ENCODE measurements at places on chromosomes 2 and 18.

GRCh38 chr2:76749858-76750257 is 772.3 kb downstream of the LRRTM4 start:
- no peak for DNase-seq

DNA sequence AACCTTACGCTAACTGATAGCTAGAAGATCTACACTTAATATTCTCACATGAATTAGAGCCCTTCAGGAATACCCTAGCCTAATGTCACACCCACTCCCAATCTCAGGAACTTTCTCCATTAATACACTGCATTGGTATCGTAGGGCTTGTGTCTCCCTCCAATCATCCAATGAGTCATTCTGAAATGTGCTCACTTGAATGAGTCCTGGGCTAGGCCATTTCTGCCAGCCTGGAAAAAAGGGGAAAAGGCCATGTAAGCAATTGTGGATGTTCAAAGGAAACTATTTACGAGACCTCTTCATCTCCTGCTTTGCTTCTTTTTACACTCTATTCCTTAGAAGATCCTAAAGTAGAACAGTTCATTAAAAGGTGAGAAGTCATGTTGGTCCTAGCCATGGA is 18.8 kb downstream of the ZEB2 start:
- no peak for DNase-seq

DNA sequence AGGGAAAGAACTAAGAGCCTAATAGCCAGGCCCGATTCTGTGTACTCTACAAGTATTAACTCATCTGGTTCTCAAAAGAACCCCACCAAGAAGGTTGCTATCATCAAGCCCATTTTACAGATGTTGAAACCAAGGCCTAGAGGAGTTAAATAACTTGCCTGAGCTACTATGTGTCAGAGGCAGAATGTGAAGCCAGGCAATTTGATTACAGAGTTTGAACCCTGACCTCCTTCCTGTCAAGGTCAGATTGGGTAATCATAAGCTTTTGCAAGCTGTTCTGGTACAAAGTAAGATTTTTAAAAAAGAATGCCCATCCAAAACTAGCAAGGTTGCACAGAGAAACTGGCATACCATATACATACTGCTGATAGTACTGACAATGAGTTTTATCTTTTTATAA is 227.1 kb downstream of the HAUS1 start:
- DNase-seq: no peak

GRCh38 chr2:59804732-59805131 is 748.7 kb downstream of the BCL11A start:
- no peak for DNase-seq

DNA sequence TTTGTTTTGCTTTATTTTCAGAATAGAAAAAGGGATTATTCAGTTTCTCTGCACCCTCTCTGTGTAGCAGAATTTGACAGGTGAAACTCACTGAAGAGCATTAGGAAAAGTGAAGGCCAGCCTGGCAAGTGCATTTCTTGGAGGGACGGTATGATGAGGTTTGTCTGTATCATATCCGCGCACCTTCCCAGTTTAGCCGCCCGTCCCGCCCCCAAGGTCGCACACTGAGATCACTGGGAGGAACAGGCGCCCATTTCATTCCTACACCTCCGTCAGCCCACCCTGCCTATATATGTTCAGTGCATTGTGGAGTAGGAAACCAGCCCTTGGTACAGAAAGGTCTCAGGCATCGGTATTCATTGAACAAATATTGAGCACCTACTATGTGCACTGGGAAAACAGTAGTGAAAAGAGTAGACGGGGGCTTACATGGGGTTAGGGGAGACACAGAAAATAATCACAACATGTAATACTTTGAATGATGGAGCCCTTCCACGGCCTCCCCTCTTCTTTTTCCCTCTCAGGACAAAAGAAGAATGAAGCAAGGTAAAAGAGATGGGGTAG is 678 bp upstream of the FECH start:
- DNase-seq: no peak

DNA sequence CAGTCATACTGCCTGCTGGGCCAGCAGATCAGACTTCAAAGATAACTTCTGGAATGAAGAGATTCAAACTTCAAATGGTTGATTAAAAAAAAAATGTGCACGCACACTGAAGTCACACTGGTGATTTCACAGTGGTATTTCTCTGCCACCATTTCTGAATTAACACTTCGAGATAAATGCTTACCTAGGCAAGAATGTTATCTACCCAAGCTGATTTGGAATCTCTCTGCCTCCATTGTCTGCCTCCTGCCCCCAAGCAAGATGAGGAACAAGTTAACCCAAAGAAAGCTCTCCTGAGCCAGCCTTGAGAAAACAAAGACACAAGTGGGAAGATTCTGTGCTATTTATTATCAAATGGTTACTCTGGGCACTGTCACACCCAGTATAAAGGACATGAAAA is 6.5 kb downstream of the LAMA1 start:
- DNase-seq: no peak

DNA sequence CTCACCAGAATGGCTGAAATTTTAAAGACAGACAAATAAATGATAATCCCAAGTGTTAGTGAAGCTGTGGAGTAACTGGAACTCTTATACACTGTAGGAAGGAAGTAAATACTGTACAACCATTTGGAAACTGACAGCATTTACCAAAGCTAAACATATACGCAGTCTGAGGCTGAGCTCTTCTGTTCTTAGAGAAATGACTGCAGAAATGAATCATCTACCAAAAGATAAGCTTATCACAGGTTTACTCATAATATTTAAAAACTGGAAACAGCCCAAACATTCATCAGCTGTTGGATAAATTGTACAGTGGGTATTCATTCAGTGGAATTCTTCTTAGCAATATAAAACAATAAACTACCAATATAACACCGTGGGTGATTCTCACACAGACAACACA is 218.2 kb upstream of the RAB12 start:
- no peak for DNase-seq

DNA sequence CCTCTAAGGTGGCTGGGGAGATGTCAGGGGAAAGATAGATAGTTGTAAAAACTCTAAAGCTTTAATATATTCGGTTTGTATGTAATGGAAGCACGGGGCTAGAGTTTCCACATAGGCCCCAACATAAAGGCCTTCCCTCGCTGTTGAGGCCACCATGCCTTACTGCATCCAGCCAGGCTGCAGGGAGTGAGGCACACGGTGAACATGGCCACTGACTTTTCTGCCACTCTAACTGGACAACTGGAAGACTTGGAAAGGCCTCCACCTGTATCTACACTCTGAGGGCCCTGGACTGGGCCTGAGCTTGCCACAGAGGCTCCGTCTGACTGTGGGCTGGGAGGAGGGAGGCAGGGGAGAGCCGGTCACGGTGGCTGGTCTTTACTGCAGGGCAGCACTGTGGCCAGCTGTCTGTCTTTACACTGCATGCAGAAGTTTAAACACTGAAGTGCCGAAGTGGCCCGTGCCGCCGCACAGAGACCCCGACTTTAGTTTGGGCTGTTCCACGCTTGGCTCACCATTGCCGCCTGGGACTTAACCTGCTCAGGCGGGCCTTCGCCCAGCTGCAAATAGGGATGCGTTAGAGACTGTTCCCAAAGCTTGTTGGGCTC is 66.7 kb downstream of the EMILIN2 start:
- DNase-seq: no peak

DNA sequence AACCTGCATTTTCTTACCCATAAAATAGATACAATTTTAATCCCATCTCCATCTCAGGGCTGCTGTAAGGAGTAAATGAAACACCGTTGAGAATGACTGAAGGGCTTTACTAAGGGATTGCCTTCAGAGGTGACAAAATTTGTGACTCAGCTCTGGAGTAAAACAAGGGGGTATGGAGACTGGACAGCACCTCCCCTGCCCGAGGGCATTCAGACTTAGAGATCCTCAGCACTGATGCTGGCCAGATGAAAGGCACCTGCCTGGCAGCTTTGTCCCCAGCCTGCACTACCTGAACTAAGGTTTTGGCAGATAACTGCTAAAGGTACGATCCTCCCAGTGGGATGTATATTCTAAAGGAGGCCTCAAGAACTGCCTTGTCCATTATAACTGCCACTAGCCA is 105.9 kb upstream of the STPG4 start:
- no peak for DNase-seq

- DNase-seq: no peak
Measured at GRCh38 chr2:64023485-64024258, 4.4 kb upstream of the VPS54 start.

GRCh38 chr2:120562218-120563005 is 173.3 kb upstream of the GLI2 start:
- no peak for DNase-seq

- DNase-seq: peak; percentile 80
Measured at GRCh38 chr2:72887740-72888437, 681 bp downstream of the SPR start.

GRCh38 chr2:20424300-20425290 is 22.3 kb upstream of the RHOB start:
- DNase-seq: peak; percentile 83

DNA sequence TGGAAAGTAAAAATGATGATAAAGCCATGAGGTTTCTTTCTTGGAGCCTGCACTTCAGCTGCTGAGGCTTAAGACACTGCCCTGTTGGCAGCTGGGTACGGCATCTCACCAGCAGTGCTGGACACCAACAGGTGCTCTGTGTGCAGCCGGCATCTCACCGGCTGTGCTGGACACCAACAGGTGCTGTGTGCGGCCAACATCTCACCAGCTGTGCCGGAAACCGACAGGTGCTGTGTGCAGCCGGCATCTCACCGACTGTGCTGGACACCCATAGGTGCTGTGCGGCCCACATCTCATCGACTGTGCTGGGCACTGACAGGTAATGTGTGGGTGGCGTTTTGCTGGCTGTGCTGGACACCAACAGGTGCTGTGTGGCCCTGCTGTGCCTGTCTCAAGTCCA is 190.8 kb downstream of the TMEM18 start:
- no peak for DNase-seq

DNA sequence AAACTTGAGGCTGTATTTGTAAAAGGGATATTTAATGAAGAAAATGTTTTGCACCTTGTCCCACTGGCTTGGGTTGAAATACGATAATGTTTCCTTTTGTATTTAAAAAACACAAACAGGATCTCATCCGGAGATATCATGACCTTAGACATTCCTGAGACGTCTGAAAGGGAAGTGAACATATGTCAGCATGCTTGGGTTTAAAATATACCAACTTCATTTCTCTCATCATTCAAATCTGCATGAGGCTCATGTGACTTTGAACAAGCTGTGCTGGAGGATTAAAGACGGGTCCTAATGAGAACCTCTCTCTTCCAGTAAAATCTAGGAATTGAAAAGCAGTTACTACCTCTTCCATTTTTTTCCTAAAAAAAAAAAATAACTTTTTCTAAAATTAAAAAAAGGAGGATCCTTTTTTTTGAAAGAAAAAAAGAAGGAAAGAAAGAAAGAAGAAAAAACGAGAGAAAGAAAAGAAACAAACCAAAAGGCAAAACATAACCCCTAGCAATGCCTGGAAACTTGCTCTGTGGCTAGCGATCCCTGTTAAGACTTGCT is 106.8 kb upstream of the ZFP36L2 start:
- DNase-seq: peak; percentile 36

- peak; percentile 9 for DNase-seq
Measured at GRCh38 chr2:187618813-187619212, 64.6 kb upstream of the TFPI start.

GRCh38 chr2:47655563-47655880 is 127.4 kb upstream of the MSH6 start:
- no peak for DNase-seq

DNA sequence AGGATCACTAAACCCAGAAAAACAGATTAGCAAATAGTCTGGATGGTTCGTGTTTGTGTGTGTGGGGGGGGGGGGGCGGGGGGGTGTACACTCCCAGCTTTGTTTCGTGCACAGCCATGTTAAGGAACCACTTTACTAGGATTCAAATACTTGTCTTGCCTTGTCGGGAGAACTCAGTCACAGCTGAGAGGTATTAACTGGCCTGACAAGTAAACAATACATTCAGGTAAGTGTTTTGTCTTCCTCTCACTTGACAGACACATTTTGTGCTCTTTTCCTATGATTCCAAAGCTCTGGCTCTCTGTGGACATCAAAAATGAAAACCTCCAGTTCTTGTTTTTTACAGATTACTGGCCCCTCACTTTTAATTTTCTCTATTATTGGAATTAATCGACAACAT is 173.5 kb downstream of the LRP1B start:
- DNase-seq: no peak

DNA sequence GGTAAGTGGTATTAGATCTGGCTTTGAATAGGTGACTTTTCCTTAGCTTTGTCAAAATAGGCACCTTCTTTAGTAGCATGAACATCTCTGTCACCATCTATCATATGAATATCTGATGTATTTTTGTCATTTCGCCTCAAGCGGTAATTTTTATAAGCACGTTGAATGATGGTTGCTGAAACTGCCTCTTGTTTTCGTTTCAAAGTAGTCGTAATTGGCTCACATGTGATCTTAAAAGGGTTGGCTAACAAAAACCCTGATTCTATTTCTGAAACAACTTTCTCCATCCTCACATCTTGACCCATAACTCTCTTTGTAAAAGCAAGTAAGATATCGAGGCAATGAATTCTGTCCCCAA is 29.8 kb upstream of the SCN9A start:
- no peak for DNase-seq

DNA sequence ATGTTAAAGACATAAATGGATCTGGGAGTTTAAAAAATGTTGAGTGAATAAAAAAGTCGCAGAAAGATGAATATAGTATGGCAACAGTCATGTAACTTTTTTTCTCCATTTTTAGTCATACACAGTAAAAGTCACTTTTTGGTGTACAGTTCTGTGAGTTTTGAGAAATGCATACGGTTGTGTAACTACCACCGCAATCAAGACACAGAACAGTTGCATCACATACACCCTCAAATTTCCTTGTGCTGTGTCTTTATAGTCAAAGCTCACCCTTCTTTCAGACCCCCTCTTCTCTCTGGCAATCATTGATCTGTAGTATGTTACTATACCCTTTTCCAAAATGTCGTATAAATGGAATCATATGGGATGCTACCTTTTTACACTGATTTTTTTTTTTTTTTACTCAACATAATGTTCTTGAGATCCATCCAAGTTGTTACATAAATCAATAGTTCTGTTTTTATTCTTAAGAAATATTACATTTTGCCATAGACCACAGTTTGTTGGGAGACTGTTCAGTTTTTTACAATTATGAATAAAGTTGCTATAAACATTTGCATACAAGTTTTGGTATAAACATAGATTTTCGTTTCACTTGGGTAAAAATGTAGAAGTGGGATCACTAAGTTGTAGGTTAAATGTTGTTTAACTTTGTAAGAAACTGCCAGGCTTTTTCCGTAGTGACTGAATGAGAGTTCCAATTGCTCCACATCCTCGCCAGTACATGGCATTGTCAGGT is 35.4 kb upstream of the AGFG1 start:
- peak; percentile 36 for DNase-seq

DNA sequence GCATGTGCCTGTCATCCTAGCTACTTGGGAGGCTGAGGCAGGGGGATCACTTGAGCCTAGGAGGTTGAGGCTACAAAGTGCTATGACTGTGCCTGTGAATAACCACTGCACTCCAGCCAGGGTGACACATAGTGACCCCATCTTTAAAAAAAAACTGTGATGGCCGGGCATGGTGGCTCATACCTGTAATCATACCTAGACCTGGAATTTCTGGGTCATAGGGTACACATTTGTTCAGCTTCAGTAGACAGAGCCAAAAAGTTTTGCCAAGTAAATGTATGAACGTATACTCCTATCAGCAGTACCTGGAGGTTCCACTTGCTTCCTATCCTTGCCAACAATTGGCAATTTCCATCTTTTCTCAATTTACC is 6.4 kb upstream of the IGFBP2 start:
- no peak for DNase-seq
